ENCODE measurements at places on chromosomes 7 and 10.

DNA sequence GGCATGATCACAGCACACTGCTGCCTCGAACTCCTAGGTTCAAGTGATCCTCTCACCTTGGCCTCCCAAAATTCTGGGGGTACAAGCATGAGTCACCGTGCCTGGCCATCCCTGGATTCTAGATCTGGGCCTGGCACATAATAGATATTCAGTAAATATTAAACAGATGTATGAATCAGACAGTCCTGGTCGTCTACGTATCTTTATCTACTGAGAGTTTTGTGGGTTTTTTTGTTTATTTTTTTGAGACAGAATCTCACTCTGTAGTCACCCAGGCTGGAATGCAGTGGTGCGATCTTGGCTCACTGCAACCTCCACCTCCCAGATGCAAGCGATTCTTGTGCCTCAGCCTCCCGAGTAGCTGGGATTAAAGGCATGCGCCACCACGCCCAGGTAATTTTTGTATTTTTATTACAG lies 24.3 kb upstream of the ITGB1 start:
- no peak for DNase-seq

DNA sequence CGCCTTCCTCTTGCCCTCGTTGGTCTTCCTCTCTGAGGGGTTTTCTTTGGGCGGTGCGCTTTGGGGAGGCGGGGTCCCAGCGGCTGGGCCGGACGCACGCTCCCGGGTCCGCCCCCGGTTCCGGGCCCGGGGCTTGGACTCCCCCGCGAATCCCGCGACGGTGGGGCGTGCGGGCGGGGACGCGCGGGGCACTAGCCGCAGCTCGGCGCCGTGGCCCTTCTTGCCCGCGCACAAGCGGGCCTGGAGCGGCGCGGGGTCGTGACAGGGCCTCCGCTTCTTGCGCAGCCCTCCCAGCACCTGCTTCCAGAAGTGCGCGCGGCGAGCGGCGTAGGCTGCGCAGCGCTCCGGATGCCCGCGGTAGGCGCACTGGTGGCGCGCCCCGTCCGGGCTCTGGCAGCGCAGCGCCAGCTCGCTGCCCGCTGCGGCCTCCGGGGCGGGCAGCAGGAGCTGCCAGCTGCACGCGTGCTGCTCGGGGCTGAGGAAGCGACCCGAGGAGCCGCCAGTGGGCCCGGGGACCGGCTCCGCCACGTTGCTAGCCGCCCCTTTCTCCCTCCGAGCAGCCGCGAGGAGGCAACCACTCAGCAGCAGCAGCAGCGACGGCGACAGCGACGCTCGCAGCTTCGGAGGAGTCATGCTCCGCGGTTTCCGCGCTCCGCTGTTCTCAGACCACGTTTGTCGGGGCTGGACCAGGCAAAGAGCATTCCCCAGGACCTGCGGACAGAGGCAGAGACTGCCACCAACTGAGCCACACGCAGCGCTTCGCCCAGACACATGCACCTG lies 759 bp downstream of the FGFBP3 start:
- DNase-seq: peak; percentile 68

DNA sequence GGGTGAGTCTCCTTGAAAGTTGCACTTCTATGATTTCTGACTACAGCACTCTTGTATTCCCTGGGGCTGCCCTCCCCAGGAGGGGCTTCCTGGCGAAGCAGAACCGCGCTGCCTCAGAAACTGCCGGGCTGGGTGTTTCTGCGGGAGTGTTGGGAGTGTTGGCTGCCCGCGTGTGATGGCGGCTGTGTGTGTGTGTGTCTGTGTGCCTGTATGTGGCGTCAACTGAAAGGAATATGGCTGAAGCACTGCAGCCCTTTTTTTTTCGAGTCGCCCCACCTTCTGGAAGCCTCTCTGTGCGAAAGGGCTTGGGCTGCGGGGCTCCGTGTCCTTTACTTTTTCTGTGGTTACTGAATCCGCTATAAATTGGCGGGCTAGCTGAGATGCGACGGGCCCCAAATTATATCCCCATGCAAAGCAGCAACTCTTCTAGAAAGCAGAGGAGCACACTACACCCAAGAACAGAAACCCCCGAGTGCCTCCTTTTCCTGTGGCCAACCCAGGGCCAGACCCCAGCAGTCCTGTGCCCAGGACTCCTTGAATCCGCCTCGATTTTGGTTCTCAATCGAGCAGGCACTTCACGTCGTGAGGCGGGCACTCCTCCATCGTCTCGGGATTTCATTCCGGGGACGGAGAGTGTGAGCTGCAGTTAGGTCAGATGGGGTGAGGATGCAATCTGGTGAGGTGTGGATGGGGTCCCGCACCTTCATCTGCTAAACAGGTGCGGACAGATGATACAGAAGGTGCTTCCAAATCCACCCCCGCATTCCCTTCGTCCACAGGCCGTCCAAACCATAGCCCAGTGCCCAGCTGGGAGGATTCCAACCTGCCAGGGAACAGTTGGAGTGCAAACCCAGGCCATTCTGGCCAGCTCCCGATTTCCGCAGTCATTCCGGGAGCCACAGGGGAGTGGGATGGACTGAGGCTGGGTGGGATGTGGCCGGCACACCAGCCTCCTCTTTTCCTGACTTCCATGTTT lies 22.5 kb upstream of the ZNF273 start:
- no peak for DNase-seq

- DNase-seq: no peak
Observed at GRCh38 chr10:96538683-96539082, 25.0 kb upstream of the TLL2 start.

GRCh38 chr7:22291977-22292376 lies 65.0 kb downstream of the RAPGEF5 start:
- no peak for DNase-seq

GRCh38 chr7:71787513-71787912 lies 624.6 kb downstream of the CALN1 start:
- no peak for DNase-seq

All from NCI-H510A (cell line).